Stimulated activated CD4-positive, alpha-beta T cell treated with anti-CD3 and anti-CD28 coated beads, Interleukin-4, amount 100 ng/mL, for 4 hours (primary cell): ENCODE measurements at places on chromosomes 4 and X.

DNA sequence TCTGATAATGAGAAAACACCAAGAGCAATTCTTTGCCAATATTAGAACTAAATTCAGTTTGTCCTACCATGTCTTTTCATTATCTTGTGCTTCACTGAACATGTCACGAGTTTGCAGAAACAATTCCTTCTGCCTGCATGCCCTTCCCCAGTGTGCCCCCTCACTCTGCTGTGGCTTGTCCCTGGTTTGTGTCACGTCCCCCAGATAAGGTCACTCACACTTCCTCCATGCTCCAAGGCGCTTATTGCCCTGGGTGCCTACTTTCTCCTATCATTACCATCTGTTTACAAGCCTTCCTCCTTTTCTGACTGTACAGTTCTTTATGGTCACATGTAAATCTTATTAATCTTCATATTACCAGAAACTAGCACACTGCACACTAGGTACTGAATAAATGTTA, 394.1 kb downstream of the KCNIP4 start:
- no peak for DNase-seq

GRCh38 chr4:60657807-60658206, 542.3 kb upstream of the ADGRL3 start:
- DNase-seq = no peak

GRCh38 chr4:118224243-118224829, 128.5 kb downstream of the PRSS12 start:
- DNase-seq = no peak

DNA sequence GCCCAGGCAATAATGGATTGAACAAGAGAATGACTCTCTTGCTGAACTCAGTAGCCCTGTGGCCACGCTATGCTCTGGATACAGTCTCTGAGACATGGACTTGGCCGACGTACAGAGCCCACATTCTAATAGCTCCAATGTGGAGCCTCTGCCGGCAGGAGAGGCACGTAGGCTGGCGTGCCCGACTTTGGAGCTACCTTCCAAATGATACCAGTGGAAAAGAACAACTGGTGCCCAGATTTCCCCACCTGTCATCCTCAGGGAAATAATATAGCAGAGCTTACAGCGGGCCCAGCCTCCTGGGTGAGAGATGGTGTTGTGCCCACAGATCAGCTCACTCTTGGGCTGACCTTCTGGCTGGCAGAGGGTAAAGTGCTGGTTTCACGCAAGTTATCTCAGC, 10.6 kb downstream of the NDP start:
- no peak for DNase-seq

GRCh38 chr4:968621-969394, 4.6 kb downstream of the DGKQ start:
- DNase-seq = no peak

DNA sequence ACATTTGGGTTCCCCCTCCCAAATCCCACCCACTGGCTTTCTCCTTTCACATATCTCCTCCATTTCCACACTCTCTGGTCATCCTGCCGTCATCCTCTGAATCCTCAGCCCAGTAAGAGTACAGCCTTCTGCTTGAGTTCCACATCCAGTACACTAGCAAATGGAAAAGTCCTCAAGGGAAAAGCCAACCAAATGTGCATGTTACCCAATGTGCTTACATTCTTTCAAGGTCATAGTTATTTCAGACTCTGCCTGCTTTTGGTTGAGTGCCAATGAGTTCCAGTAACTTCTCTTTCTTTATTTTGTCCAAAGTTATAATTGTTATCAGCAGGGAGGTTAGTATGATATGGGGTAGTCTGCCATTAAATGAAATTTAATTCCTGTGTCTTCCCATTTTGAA, 78.1 kb downstream of the SRPX start:
- no peak for DNase-seq

GRCh38 chrX:39726771-39727170, 371.0 kb downstream of the BCOR start:
- DNase-seq = no peak

DNA sequence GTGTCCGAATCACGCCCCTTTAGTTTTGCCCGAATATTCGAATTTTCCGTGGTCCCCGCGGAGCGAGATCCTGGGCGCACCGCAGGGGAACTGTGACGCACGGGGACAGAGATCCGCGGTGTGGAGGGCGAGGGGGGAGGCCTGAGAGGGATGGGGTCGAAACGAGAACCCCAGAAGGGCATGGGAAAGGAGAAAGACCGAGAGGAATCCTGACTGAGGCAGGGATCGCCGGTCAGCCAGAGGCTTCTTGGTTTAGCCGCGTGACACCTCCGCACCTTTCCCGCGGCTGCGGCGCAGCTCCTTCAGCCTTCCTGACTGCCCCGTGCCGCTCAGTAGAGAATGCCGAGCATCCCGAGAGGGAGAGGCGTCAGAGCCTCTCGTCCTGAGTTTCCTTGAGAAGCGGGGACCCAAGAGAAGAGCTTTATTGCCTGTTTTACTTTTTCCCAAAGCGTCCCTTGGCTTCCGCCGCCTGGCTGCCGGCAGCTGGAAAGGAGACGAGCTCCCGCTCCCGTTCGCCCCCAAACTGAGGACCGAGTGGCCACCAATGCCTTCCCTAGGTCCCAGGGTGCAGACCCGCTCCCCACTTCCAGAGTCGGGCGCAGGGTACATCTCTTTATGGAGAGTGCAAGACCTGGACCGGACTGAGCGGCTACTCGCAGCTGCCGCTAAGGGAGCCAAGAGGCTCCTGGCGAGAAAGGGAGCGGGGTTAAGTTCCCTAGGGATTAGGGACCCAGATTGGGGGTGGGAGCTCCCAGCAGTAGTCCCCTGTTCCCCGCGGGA, 911 bp upstream of the GPR50 start:
- no peak for DNase-seq

DNA sequence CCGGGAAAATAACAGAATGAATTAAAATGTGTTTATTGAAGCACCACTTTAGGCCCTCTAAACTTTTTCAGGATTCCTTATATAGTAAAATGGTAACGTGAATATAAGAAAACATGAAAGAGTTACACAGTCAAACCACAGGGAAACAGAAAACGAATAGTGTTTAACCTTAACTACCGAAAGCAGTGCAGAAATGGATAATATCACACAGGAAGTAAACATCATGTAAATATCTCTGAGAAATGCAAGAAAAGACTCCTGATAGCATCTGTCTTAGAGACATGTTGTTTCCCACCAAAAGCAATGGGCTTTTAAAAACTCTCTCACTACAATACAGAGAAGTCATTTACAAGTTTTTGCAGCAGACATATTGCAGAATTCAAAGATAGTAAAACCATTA, 323.9 kb upstream of the CXXC4 start:
- no peak for DNase-seq

DNA sequence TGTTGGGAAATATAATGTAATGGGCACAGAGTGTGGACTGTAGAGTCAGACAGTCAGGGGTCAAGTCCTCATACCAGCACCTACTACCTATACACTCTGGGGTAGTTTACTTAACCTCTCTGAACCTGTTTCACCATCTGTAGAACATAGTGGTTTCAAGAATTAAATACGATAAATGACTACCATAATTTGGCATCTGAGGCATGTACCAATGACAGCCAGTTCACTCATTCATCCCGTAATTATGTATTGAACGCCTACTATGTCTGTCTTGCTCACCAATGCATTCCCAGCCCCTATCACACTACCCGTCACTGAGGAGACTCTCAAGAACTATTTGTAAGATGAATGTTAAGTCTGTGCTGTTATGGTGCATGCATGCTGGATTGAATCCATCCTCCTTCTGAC, 2.0 kb upstream of the FGB start:
- DNase-seq = no peak

- DNase-seq = no peak
These were observed 35.2 kb downstream of the ARSF start for GRCh38 chrX:3076416-3076991.

GRCh38 chr4:87055311-87055710, 120.5 kb downstream of the AFF1 start:
- DNase-seq = no peak
